ENCODE measurements at places on chromosomes 7 and 10.

GRCh38 chr10:101450277-101451080, 96.5 kb downstream of the BTRC start:
- DNase-seq = no peak

DNA sequence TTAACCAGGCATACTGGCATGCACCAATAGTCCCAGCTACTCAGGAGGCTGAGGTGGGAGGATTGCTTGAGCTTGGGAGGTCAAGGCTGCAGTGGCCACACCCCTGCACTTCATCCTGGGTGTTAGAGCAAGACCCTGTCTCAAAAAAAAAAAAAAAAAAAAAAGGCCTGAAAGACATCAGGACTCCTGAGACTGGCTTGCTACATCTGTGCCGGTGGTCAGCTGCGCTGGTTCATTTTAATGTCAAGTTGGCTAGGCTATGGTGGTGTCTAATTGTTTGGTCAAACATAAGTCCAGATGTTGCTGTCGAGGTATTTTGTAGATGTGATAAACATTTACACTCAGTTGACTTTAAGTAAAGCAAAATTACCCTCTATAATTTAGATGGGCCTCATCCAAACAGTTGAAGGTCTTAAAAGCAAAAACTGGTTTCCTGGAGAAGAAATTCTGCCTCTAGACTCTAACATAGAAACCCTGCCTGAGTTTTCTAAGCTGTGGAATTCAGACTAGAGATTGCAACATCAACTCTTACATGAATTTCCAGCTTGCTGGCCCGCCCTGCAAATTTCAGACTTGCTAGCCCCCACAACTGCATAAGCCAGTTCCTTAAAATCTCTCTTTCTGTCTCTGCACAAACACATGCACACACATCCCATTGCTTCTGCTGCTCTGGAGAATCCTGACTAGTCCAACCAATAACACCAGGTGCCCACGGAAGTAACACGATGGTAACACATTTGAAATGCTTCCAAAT, 18.2 kb downstream of the MYOF start:
- peak; percentile 89 for DNase-seq

GRCh38 chr10:104309980-104310978, 28.0 kb downstream of the ITPRIP start:
- peak; percentile 97 for DNase-seq

DNA sequence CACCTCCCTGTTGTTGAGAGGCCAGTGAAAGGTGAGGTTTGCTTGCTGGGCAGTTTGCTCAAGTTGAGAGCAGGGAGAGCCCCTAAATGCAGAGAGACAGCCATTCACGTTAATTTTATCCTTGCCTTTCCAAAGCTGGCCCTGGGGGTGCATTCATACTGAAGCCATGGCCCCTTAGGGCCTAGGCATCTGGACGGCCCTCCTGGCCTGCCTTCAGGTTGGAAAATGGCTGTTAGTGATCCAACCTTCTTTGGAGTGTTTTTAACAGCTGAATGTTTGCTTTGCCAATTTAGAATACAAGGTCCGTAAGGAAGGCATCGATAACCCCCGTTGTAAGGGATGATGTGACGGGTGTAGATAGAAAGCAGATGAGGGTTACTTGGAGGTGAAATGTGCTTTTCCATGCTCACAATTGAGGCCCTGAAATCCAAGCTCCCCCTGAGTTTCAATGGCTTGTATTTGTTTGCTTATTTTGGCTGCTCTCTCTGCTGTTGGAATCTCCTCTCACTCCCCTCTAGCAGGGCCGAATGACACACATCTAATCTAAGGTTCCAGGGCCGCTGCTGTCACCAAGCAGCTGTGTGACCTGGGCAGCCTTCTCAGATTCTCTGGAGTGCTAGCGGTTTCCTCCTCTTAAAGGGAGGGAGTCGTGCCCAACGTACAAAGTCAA, 171.6 kb upstream of the MKI67 start:
- DNase-seq = no peak

DNA sequence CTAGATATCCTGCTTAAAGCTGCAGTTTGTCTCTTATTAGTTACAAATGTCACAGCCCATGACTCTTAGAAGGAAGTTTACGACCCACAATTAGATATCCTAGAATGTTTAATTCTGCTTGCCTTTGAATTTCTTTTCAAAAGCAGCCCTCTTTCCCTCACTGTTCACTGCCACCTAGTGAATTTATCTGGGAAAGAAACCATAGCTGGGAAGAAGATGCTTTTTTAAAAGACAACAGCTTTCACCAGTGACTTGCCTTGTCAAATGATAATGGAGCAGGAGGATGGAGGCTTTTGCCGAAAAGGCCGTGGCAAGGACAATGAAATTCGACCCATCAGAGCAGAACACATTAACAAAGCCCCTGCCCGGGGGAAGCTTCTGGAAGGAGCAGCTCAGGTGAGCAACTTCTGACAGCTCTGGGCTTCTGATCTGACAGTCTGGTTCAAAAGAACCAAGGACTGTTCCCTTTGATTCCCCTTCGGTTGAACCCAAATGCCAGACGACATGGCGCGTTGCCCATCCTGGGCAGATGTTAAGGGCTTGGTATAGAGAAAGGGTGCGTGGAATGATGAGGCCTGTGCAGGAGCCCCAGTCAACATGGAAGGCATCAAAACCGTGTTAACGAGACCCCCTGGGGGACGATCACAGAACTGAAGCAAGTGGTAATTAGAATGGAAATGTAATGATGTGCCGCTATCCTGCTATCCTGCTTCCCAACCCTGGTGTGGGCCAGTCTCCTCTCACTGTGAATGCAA, 236.8 kb downstream of the FRMD4A start:
- peak; percentile 74 for DNase-seq

DNA sequence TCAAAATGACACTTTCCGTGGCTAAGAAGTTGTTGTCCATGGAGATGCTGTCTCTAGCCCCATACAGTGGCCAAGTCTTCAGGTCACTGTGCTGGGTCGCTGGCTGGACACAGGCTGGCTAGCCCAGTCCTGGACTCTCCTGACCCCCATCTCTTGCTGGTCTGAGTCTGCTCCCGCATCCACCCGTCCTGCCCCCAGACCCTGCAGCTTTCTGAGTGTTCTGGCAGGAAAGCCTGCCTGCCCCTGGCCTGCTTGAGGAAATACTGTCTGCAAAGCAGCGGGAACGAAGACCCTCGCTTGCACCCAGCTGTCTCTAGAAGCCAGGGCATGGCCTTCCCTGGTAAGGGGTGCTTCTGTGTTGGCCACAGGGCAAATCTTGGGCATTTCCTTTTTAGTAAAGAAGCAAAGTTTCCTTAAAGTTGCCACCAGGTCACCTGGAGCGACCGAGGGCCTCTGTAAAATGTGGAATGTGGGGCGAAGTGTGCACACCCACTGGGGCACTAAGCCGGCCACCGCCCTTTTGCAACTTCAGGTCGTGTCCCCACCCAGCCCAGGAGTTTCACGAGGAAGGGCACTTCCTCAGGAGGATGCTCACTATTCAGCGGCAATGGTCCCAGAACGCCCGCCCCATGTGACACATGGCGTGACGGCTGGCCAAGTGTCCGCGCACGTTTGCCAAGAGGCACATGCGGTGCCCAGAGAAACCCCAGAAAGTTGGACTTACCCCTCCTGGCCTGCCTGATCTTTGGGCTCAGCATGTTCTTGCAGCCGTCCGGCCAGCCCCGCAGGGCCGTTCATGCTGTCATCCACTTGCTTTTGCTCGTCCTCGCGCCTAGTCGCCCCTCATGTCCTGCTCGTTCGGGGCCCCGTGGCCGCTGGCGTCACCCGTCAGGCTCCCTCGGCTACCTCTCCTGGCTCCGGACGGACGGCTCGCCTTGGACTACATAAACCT, 558 bp downstream of the ARHGAP22 start:
- DNase-seq = peak; percentile 73

- no peak for DNase-seq
Observed at GRCh38 chr7:46452561-46453135, 531.6 kb upstream of the IGFBP3 start.

- DNase-seq = no peak
Observed at GRCh38 chr7:72336632-72337389, 75.3 kb downstream of the CALN1 start.

- DNase-seq = no peak
Observed at GRCh38 chr10:23363793-23364135, 19.2 kb upstream of the C10orf67 start.

DNA sequence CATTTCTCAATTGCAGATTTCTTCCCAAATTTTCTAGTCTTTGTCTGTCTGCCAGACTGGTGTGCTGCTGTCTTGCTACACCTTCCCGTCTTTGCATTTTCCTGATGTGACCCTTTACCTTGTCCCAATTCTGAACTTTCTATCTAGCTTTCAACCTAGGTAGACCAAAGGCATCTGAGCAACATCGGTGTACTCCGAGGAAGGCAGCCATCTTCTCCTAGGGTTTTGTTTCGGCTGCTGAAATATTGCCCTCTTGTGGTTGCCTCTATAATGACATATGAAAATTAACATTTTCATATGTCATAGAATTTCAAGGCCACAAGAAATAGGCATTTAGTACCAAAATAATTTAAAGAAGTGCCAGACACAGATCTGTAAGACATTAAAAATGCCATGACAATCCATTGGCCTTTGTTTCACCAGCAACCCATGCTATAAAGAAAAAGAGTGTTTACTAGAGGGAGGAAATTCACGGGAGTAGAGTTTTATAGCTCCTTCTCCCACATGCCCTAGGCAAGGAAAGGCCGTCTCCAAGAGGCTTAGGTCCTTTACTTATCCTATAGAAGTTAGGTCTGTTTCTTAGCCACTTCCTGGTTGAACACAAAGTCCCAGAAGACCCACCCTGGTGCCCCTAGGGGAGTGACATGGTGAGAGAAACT, 23.4 kb downstream of the OR9A2 start:
- peak; percentile 62 for DNase-seq

- no peak for DNase-seq
Observed at GRCh38 chr10:91634898-91635297, 2.0 kb upstream of the PPP1R3C start.

DNA sequence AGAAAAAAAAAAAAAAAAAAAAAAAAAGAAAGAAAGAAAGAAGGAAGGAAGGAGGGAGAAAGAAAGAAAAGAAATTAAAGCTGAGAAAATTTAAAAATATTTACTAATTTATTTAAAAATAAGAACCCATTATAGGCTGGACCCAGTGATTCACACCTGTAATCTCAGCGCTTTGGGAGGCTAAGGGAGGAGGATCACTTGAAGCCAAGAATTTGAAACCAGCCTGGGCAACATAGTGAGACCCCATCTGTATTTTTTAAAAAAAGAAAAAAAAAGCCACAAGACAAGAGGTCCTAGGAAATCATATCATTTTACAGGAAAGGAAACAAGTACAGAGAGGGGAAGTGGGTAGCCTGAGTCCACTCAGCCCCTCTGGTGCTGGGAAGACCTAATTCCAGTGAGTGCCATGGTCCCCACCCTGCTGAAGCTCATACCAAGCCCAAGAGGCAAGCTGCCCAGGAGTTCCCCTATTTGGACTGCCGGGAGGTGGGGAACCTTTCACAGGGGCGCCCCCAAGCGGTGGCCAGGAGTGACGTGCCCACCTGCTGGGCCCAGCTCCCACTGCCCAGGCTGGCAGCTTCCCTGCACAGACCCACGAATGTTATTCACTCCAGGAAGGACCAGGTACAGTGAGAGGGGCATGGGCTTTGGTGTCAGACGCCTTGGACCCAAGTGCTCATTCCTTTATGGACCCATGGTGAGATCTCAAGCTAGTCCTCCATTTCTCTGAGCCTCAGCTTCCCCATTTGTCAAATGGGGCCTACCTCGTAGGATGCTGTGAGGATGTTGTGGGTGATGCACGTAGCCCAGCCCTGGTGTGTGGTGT, 133.6 kb downstream of the ZMIZ1 start:
- peak; percentile 49 for DNase-seq

GRCh38 chr7:919924-920341, 34.5 kb downstream of the ADAP1 start:
- DNase-seq = no peak

DNA sequence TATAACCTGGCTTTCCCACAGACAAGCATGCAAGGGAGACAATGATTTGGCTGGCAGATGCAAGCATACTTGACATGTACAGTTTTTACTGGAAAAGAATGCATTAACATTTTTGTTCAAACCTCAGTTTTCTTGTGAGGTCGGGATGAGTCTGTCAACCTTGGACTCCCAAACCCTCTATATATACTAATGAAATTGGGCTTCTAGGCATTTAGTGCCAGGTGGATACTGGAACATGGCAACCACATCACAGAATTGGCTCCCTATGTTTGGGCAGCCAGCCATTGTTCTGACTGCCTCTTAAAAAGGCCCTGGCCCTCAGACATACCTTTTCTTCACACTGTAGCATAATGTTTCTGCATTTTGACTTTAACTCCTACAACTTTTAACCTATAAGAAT, 39.1 kb downstream of the CDK6 start:
- DNase-seq = peak; percentile 29

- no peak for DNase-seq
Observed at GRCh38 chr10:50501924-50502452, 121.8 kb downstream of the SGMS1 start.

DNA sequence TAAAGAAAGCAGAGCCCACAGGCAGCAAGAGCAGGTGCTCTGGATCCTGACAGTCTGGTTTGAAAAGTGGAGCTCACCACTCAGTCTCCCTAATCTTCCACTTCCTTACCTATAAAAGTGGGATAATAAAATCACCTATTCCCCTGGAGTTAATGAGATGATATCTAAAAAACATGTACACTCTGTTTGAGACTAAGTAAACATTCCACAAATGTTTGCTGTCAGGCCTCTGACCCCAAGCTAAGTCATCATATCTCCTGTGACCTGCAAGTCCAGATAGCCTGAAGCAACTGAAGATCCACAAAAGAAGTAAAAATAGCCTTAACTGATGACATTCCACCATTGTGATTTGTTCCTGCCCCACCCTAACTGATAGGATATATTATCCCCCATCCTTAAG, 1324.5 kb downstream of the XPNPEP1 start:
- DNase-seq = peak; percentile 10

GRCh38 chr10:34454590-34455261, 360.4 kb downstream of the PARD3 start:
- DNase-seq = no peak

- DNase-seq = peak; percentile 50
Observed at GRCh38 chr7:24970676-24971075, 9.3 kb downstream of the OSBPL3 start.

DNA sequence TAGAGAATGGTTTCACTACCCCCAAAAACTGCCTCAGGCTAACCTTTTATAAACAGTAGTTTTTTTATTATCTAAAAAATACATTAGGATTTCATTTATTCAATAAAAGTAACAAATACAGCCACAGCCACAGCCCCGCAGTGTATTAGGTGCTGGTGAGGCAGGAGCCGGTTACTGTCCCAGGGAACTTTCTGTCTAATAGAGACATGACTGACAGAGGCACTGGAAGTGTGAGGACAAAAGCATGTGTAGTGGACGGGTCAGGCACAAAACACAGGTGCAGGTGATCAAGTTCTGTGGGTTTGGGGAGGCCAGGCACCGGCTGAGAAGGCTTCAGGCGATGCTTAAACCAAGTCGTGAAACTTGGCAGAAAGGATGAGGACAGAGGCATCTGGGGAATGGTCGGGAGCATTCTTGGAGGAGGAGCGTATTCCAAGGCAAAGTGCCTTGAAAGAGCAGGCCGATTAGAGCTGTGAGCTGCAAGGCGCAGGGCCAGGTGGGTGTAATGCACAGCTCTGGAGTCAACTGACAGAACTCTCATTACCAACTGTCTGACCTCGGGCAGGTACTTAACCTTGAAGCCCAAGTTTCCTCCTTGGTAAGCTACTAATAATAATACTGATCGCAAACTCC, 138.2 kb downstream of the USP6NL start:
- no peak for DNase-seq

All from GM23248 (cell line).